ENCODE measurements at places on chromosomes 11 and 22. TPM values are rescaled to one million over a fixed set of nuclear protein-coding genes. Genes with fewer than 3 reads are reported as not detected.

BTG4 gene
- total RNA-seq = not detected

MMP10 gene
- not detected for total RNA-seq

SC5D gene
- total RNA-seq = 76.4 TPM

PRRG4 gene
- total RNA-seq = not detected

MRGPRE gene
- total RNA-seq = not detected

All from neural crest cell (in vitro differentiated cells).